ENCODE measurements at places on chromosomes 7 and 10. TPM values are rescaled to one million over a fixed set of nuclear protein-coding genes. Genes with fewer than 3 reads are reported as not detected.

DNA sequence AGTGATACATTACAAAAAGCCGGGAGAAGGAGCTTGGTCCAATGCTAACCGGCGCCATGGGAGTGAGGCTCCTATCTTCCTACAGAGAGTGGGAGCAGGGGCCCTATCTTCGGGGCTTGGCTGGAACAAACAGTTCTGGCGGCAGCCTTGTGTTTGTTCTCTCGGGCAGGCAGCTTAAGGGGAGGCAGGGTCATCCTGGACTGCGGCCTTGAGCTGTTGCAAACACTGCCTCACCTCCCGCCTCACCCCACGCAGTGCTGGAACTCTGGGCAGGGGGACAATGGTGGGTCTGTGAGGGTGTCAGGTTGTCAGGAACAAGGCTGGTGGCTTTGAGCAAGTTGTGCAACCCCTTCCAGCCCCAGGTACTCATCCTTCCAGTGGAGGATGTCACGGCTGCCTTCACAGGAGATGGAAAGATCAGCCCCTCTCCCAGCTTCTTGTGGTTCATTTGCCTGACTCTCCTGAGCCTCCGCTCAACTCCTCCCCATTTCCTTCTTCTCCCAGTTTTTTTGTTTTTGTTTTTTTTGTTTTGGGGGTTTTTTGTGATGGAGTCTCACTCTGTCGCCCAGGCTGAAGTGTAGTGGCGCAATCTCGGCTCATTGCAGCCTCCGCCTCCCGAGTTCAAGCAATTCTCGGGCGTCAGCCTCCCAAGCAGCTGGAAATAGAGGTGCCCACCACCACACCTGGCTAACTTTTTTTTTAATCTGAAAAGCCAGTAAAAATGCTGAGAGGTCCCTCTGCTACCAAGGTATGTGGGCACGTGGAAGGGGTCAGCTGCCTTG, 57.4 kb downstream of the SPOCK2 start:
- DNase-seq = no peak

DNA sequence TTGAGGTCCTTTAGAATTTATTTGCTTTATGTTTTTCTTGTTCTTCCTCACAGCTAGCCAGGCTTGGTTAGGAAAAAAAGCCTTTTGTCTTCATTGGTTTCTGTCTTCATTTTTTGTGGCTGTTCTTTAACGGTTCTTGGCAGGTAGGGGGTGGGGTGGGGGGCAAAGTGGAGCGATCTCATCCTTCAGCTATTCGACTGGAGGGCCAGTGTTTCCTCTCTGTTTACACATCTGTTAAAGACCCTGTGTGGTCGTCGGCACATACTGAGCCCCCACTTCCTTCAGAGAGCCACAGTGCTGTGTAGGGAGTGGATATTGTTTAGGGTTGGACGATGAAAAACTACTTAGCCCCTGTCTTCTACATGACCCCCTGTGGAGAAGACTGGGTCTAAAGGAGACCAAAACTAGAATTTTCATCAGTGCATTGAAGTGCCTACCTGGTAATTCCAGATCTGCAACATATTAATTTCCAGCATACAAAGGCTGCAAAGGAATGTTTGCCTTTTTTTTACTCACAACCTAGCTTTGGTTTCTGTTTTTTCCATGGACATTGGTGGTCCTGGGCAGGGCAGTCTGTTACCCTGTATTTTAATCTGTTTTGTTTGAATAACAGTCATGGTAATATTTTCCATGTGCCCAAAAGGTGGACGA, 29.0 kb downstream of the PRPF18 start:
- DNase-seq = no peak

DNA sequence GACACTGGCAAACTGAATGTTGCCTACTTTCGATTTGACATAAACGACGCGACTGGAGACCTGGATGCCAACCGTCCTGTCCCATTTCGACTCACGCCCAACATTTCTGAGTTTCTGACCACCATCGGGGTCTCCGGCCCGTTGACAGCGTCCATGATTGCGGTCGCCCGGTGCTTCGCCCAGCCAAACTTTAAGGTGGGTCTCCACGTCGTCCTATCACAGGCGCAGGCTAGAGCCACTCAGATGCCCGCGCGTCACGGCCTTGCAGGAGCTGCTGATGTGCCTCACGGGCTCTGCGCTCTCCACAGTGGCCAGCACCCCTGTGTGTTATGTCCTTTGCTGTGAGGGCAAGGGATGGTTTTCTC, 132.6 kb downstream of the SMURF1 start:
- DNase-seq = no peak

Gene CDK6
- total RNA-seq = 131 TPM

Gene PLXNA4
- total RNA-seq = 0.24 TPM

DNA sequence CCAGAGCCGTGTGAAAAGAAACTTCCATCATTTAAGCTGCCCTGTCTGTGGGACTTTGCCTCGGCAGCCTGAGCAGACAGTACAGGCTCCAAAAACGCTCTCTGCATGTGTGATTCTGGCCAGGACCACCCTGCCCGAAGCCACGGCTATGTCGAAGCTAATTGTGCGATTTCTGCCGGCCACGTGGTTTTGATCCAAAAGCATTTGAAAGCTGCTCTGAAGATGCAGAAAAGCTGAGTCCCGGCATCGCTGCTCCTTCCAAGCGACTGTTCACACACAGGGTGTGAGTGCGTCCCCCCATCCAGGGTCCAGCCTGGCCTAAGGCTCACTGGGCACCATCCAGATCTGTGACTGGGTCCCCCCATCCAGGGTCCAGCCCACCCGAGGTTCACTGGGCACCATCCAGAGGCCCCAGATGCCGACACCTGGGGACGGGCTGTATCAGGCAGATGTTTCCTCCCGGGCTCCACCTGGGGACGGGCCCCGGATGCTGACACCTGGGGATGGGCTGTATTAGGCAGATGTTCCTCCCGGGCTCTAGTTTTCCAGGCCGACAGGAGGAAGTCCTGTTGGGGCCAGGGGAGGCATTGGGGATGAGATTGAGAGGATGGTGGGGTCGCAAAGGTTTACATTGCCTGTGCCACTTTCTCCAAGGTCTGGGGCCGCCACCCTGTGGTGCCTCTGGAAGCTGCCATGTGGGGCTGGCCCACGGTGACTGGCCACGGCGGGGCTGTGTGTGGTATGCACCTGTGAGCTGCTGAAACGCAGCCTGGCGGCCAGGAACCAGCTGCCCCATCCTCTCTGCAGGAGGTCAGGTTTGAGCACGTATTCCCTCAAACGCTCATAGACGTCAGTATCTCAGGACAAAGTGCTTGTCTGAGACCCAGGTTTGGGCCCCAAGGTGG, 527.4 kb downstream of the DNAJB6 start:
- DNase-seq = no peak

Gene FGFBP3
- total RNA-seq = 1.6 TPM

GRCh38 chr10:74034301-74034700, 36.4 kb downstream of the VCL start:
- DNase-seq = no peak

All from activated CD4-positive, alpha-beta memory T cell treated with anti-CD3 and anti-CD28 coated beads for 36 hours (primary cell).